Heart left ventricle (tissue), 16 donors: ENCODE measurements at places on chromosomes 11 and 22. TPM values are rescaled to one million over a fixed set of nuclear protein-coding genes. Genes with fewer than 3 reads are reported as not detected.

DNA sequence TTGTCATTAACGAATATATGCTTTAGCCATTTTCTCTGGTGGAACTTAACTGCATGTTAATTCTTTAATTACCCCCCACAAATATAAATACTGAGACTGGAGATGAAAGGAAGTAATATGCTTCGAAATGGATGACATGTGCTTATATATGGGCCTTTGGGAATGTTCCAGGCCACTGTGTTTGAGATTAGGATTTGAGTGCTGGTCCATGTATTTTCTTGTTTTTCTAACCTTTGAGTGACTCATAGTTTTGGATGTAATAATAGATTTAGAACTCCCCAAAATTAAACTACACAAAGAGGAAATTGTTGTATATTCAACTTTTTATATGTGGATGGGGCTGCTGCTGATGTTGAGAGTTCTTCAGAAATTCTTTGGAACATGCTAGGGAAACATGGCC is 54.2 kb downstream of the EXT2 start:
- no peak for DNase-seq

DNA sequence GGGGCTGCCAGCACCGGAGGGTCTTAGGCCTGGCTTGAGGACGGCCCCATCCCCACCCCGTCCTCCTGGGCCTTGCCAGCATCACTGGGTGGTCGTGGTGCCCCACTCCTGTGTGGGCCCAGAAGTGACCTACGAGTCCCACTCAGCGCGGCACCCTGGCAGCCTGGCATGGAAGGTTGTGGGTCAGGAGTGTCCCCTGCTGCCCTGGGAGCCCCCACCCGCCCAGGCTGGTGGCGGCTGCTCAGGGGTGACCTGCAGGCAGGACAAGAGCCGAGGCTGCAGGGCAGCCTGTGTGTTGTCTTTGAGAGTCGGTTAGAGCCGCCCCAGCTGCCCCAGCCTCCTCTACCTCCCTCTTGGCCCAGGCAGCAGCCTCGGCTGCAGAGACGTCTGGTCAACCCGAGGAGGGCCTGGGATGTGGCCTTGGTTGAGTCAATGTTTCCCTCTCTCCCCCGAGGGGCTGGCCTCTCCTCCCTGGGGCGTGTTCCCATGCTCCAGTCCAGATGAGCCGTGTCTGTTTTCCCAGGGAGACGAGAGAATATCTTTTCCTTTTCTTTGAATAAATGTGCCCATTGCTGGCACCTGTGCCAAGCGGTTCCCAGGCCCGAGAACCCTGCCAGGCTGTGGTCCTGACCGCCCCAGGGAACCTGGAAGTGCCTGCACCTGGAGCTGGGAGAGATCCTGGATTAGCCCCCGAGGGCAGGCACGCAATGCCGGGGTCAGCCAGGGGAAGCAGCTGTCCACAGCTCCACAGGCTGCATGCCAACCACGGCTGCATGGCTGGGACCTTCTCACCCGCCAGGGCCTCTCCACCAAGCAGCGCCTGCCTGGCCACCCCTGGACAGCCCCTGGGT is 35.7 kb upstream of the MUC5AC start:
- peak; percentile 28 for DNase-seq

DNA sequence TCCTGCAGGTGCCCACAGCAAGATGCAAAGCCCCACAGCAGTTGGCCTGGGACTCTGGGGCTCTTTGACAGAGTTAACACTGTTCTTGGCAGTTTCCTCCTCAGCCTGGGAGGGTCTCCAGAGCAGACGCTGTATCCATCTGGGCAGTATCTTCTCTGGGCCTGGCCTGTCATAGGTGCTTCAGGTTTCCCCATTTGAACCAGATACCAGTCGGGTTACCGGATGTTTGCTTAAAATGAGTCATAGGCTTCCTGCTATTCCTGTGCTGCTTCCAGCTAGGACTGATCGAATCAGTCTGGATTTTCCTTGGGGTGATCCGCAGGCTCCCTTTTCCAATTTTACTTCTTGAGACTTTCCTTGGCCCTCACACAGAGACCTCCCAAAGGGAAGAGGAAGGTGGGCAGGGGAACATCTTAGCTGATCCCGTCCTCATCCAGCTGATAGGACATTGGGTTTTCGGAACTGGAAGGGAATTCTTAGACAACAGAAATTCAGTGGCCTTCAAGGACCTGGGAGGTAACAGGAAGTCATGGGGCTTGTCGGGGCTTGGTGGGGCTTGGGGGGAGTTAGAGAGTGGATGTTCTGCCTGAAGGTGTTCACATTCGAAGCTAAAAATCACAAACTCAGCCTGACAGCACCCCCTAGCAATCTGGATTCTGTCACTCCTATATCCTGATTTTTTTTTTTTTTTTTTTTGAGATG is 2.4 kb upstream of the RANGAP1 start:
- no peak for DNase-seq

CD3E gene
- total RNA-seq: 0.17 TPM

OOSP3 gene
- not detected for total RNA-seq
